Motor neuron (in vitro differentiated cells): ENCODE measurements at places on chromosomes 3 and 15. TPM values are rescaled to one million over a fixed set of nuclear protein-coding genes. Genes with fewer than 3 reads are reported as not detected.

GRCh38 chr3:136731274-136731884, 20.8 kb downstream of the STAG1 start:
- no peak for ATAC-seq

GRCh38 chr3:56342475-56342874, 125.8 kb downstream of the ERC2 start:
- no peak for ATAC-seq

- ATAC-seq, result peak; percentile 13
Observed at GRCh38 chr3:52237657-52238172, 1.2 kb downstream of the TWF2 start.

DNA sequence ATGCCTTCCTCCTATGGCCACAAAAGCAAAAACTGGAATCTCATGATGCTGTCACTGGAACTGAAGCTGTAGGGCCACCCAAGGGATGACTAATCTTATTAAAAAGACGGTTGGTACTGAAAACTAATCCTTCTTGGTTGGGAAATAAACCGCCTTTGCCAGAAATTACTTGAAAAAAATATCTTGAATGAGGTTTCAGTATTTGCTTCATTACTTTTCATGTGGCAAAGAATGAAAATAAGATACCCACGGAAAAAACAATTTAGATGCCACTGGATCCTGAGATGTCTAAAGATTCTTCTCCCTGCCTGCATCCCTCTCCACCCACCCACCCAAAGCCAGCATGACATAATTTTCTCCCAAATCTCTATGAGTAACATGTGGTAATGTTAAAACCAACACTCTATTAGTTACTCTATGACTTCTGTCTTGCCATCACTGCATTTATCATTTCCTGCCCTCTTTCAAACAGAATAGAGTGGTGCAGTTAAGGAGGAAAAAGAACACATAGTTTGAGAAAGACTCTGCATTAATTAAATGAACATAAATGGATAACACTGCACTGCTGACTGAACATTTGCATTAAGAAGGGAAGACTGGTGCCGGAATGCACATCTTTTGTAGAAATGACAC, 111.8 kb upstream of the DPH6 start:
- peak; percentile 35 for ATAC-seq

LRRN1 gene
- 0.97 and 1.6 TPM in 2 replicates for total RNA-seq

DNA sequence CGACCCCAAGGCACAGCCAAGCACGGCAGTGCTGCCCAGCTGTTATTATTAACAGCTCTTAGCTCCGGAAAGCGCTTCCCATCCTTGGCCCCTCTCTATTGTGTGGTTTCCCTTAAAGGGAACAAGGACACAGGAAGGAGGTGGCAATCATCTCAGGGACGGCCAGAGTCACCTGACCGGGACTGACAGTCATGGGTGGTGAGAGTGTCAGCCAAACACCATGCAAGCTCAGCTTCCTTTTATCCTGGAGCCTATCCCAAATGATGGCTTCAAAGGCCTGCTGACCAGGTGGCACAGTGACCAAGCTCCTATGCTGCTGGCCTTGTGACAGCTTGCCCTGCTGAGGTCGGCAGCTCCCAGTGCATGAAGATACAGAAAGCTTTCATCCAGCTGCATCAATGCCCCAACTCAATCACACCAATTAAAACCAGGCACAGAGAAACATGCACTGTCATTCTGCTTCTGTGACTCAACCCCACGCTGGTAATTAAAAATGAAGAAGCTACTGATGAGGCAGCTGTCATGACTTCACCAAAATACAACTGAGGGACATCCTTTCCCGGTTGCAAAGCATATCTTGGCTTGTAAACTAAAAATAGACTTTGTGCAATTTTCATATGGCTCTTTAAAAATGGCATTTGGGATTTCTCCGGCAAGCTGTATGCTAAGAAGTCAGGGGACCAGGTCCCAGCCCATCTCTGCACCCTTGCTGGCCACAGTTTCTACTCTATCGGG, 34.0 kb downstream of the PCSK6 start:
- peak; percentile 83 for ATAC-seq
